ENCODE measurements at places on chromosomes 2 and 18.
A peak's percentile ranks its signal among the peaks of the same experiment; 100 is the strongest.

- DNase-seq, result no peak
These were observed 11.4 kb downstream of the FLACC1 start for GRCh38 chr2:201345625-201346213.

DNA sequence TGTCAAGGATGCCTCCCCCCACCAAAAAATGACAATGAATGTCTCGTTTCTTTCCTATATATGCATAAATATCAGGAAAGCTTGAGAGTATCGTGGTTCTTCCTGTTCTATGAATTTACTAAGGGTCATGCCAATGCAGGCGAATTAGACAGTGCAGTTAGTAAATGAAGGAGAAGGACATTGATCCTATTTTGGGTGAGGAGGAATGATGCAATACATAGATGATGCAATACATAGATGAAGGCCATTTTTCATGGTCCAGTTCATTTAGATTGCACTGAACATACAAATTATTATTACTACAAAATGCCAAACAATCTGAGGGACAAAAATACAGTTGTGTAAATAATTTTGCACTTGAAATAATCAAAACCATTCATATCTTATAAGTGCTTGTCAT lies 1265.0 kb downstream of the LRP1B start:
- no peak for DNase-seq

GRCh38 chr18:26506012-26506411 lies 42.3 kb downstream of the KCTD1 start:
- peak; percentile 50 for DNase-seq

DNA sequence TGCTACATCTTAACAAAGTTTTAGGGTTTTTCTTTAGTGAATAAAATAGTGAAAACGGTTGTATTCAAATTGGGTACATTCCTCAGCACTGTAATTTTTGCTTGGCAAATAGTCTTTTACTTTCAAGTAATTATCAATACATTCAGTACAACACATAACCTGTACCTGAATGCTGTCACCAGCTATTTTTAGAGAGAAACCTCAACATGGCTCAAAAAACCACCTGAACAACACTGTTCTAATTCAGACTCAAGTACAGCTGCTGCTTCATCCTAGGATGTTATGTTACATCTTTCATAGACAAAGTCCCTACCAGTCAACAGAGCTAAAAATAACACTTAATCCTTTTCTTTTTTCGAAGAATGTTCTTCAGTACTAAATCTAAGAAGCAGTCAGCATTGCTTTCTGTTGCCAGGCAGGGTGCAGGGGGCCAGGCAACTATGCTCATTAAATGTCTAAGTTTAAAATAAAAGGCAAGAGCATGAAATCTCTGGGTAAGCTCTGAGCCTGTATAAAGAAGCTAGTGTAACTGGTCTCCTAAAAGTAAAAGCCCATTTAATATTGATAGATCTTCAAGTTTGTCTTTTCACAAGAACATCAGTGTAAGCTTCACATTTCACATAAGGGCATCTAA lies 20.5 kb downstream of the PDIA6 start:
- no peak for DNase-seq

- peak; percentile 43 for DNase-seq
These were observed 555.2 kb downstream of the DCDC2C start for GRCh38 chr2:4258563-4258962.

DNA sequence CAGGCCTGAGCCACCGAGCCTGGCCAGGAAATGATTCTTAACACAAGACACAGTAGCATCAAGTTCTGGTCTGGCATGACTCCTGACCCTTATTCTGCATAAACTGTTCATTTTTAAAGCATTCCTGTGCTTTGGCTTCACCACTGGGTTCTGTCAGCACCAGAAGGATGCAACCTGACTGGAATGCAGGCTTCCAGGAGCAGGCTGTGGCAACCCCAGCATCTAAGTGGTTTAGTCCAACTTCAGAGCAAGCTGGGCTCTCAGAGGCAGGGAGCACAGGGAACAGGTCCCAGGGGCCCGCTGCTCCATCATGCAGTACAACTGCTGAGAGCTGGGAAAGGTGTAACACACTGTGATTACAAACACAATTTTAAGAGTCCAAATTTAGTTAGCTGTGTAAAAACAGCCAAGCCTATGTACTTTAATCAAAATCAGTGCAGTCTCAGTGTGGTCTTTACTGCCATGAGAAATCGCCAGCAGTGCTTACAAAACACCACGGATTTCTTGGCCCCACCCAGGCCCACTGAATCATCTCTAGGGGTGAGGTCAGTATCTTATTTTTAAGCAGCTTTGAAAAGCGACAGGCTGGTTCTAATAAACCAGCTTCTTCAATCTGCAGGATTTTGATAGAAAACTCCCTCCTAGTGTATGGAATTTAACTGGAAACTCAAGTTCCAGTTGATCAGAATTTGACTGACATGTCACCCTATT lies 44.4 kb upstream of the TMEM182 start:
- DNase-seq, result no peak

DNA sequence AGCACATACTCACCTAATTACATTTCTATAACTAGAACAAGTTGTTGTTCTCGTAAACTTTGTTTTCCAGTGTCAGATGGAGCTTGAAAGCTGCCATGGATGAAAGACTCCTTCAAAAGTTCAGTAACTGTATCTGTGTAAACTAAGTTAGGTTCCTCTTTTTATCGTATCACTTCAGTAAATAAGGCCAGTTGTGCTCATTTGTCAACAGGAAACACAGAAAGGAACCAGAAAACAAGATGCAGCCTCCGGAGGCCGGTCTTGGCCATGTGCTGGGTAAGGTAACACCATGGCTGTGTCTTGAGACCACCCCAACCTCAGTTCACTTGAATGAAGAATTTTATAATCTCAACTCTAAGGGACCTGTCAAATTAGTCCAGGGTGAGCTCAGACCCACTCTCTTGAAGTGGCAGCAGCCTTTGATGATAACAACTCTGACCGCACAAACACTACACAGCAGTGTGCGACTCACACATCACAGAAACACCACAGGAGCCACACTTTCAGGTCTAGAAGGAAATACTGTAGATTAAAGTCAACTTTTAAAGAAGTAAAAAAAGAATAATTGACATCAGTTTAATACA lies 213.8 kb downstream of the AFF3 start:
- no peak for DNase-seq

DNA sequence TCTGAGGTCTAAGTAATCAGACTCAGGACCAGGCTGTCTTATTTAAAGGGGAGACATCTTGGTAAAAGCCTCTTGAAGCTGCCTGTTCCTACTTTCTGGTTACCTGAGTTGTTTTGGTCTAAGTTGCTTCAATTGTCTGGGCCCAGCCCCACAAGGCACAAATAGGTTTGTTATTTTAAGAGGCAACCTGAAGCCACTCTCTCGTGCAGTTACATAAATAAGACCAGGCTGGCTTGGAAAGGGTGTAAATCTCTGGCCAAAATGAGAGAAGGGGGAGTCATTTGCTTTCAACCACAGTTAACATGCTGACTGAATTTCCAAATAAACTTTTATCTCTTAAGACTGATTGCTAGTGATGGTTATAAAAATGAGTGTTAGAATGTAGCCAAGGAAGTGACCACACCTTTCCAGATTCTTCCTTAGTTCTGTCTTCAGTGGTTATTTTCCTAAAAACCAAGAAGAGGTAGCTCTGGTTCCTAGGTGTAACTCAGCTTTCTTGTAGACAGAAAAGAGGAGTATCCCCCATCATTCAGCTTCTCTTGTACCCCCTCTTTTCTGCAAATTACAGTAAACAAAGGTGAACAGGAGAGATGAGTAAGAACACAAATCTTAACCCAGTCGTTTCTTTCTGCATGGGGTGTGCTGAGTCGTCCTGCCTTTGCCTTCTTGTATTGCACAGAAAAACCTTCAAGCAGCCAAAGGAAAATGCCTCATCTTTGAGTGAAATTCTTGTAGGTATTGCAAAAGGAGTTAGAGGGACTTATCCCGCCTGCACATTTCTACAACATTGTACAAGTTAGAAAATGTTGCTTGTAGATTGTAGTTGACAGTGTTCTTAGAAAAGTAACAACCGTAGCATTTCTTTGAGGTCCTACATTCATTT lies 161.5 kb upstream of the NT5C1B start:
- DNase-seq, result no peak

GRCh38 chr2:128640166-128640844 lies 321.6 kb upstream of the HS6ST1 start:
- no peak for DNase-seq

DNA sequence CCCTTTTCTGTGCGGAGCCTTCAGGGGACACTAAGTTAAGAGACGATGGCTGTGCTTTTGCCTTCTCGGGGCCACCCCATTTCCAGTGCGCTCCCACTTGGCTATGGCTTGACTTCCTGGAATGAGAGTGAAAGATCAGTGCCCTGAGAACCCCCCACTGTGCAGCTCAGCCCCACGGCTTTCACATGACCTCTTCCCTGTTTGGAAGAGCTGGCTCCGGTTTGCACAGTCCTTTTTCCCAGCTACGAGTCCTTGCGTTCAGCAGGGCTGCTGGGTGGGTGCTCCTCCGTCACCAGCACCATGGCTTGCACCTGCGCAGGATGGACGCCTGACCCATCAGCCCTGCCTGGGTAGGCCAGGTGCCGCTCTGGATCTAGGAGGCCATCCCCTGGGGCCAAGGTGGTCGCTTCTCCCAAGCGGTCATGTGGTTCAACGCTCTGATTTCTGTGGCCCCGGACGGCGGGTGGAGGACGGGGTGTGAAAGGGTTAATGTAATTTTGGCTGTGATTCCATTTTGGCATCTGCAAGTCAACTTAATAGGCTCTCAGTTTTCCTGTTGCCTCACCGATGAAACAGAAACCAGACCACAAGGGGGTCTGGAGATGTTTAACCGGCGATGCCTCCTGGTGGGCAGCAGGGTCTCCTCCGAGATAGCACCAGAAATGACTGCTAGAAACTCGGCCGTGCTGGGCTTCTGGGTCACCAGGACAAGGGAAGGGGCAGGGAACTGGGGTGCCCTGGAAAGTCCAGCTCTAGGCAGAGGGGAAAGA lies 113.1 kb upstream of the HAAO start:
- DNase-seq, result peak; percentile 80

- DNase-seq, result no peak
These were observed 133.1 kb downstream of the TXNL1 start for GRCh38 chr18:56505293-56505692.

DNA sequence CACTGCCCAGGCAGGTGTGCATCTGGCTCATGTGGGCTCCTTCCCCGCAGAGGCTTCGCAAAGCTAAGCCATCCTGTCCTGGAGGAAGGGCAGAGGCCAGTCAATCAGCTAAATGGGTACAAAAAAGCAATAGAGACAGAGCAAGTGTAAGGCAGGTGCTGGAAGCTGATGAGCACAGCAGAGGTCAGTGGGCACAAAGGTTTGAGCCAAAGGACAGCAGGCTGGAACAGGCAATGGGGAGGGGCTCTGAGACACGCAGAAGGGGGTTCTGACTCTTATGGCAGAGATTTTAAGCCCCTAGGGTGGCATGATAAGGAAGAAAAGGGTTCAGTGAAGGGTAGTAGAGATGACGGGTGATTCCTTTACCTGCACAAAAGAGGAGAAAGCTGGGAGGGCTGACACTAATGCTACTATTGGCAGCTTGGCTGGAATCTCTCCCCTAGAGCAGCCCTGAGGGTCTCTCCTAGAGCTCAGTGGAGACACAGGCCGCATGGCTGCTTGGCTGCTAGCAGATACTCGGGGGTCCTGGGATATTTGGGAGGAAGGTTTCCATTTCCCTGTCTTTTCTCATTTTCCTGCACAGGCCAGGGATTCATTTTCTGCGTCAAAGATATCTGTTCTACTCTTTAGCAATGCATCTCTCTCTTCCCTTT lies 132.4 kb downstream of the MYCN start:
- no peak for DNase-seq

DNA sequence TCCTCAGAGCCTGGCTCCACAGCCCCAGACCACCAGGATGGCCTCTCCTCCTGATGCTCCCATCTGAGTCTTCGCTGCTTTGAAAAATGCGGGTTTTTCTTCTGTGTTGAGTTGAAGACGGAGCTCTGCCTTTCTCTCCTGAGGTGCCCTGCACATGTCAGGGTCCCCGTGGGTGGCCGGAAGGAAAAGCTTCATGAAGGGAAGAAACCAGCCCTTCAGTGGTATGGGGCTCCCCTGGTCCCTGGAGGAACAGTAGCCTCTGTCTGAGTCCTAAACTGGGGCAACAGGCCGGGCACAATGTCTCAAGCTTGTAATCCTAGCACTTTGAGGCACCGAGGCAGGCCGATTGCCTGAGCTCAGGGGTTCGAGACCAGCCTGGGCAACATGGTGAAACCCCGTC lies 54.7 kb upstream of the CAB39 start:
- DNase-seq, result no peak

All from NCI-H69 (cell line).